A549 treated with Hydrocortisone at 1 μM for 4 hours (cell line): ENCODE measurements at places on chromosomes 7 and 10. TPM values are rescaled to one million over a fixed set of nuclear protein-coding genes. Genes with fewer than 3 reads are reported as not detected.

Gene MOGAT3
- total RNA-seq, result not detected in 5 replicates

Gene PGAM2
- not detected in 5 replicates for total RNA-seq

Gene KIAA1217
- total RNA-seq, result 1.1 to 1.7 TPM (median 1.4 TPM) in 5 replicates

Gene DYNC1I1
- total RNA-seq, result 0.06 to 0.32 TPM (median 0.21 TPM) in 4 of 5 replicates, not detected in the other
